ENCODE measurements at places on chromosomes 2 and 18. TPM values are rescaled to one million over a fixed set of nuclear protein-coding genes. Genes with fewer than 3 reads are reported as not detected.

Gene TLX2
- total RNA-seq, result 0.58 TPM

Gene MDH1B
- total RNA-seq, result 0.99 TPM

Gene SIX3
- total RNA-seq, result not detected

Gene MOGAT1
- not detected for total RNA-seq

Gene HOXD8
- total RNA-seq, result 0.44 TPM

Gene MLPH
- 18.0 TPM for total RNA-seq

Gene DSG1
- total RNA-seq, result not detected

Gene TMEM37
- total RNA-seq, result 0.44 TPM

Gene NPPC
- not detected for total RNA-seq

Gene NDC80
- total RNA-seq, result 1.7 TPM

Gene GREB1L
- total RNA-seq, result not detected

Gene CD8A
- total RNA-seq, result not detected

Gene GPBAR1
- not detected for total RNA-seq

Gene SLC11A1
- total RNA-seq, result 0.33 TPM

Gene RNF125
- total RNA-seq, result 1.5 TPM

Gene ECEL1
- total RNA-seq, result not detected

Gene IL36RN
- total RNA-seq, result not detected

Gene CCBE1
- 69.4 TPM for total RNA-seq

Gene FER1L5
- total RNA-seq, result 1.9 TPM

Gene PROKR1
- not detected for total RNA-seq

Gene GIGYF2
- total RNA-seq, result 54.5 TPM

Gene STPG4
- total RNA-seq, result 0.17 TPM

Gene AGXT
- total RNA-seq, result not detected

Gene C18orf54
- 1.7 TPM for total RNA-seq

Data from smooth muscle cell of trachea (primary cell).